ENCODE measurements at places on chromosomes 3 and 15. TPM values are rescaled to one million over a fixed set of nuclear protein-coding genes. Genes with fewer than 3 reads are reported as not detected.

The REC114 gene
- not detected for total RNA-seq

The ZNF639 gene
- 32.3 TPM for total RNA-seq

The GAP43 gene
- 6.0 TPM for total RNA-seq

The SV2B gene
- 19.1 TPM for total RNA-seq

The ZBED2 gene
- not detected for total RNA-seq

The GOLGA6B gene
- not detected for total RNA-seq

The TRIM42 gene
- total RNA-seq: not detected

The OR5K2 gene
- total RNA-seq: not detected

The SHF gene
- total RNA-seq: 15.4 TPM

The DAZL gene
- not detected for total RNA-seq

The ASTE1 gene
- 7.7 TPM for total RNA-seq

The ARRDC4 gene
- 48.2 TPM for total RNA-seq

The NRROS gene
- total RNA-seq: 10.0 TPM

The SOX14 gene
- total RNA-seq: not detected

The TBC1D2B gene
- total RNA-seq: 103 TPM

The CLEC3B gene
- total RNA-seq: 105 TPM

The TMEM207 gene
- not detected for total RNA-seq

The GOLGA6D gene
- 0.18 TPM for total RNA-seq

The PXYLP1 gene
- 13.5 TPM for total RNA-seq

The HRG gene
- not detected for total RNA-seq

The THAP10 gene
- 3.4 TPM for total RNA-seq

The VEPH1 gene
- total RNA-seq: 1.0 TPM

The FBLN2 gene
- total RNA-seq: 236 TPM

The CSTA gene
- total RNA-seq: 6.3 TPM

The GLDN gene
- 94.5 TPM for total RNA-seq

The ABCF3 gene
- 67.4 TPM for total RNA-seq

The EFCC1 gene
- total RNA-seq: 1.6 TPM

The SERPINI2 gene
- total RNA-seq: not detected

The BFSP2 gene
- total RNA-seq: not detected

The DOCK3 gene
- 6.2 TPM for total RNA-seq

The IQCH gene
- total RNA-seq: 2.1 TPM

The CCR3 gene
- not detected for total RNA-seq

The CFAP91 gene
- total RNA-seq: 17.3 TPM

The DPPA2 gene
- total RNA-seq: not detected

The ALS2CL gene
- total RNA-seq: 18.5 TPM

The MOBP gene
- total RNA-seq: 3.8 TPM

The NSMCE3 gene
- 7.4 TPM for total RNA-seq

The SERF2 gene
- 656 TPM for total RNA-seq

The GOLGA8J gene
- 0.89 TPM for total RNA-seq

The SEMA6D gene
- total RNA-seq: 42.8 TPM

The FBXO40 gene
- not detected for total RNA-seq

The WDR5B gene
- 5.3 TPM for total RNA-seq

The TTLL13 gene
- 0.71 TPM for total RNA-seq

The SLC22A14 gene
- total RNA-seq: 0.13 TPM

The PLSCR4 gene
- total RNA-seq: 242 TPM

The ATP13A5 gene
- total RNA-seq: not detected

The CCDC13 gene
- 3.1 TPM for total RNA-seq

Measured in sciatic nerve (tissue), 2 donors.